ENCODE measurements at places on chromosomes 13 and 19. TPM values are rescaled to one million over a fixed set of nuclear protein-coding genes. Genes with fewer than 3 reads are reported as not detected.

KLK1 gene
- total RNA-seq, result 49.9 TPM

ANGPTL8 gene
- not detected for total RNA-seq

MAN2B1 gene
- 83.0 TPM for total RNA-seq

GRCh38 chr13:106570299-106570852 lies 2.4 kb upstream of the ARGLU1 start:
- peak; percentile 90 for DNase-seq

DNA sequence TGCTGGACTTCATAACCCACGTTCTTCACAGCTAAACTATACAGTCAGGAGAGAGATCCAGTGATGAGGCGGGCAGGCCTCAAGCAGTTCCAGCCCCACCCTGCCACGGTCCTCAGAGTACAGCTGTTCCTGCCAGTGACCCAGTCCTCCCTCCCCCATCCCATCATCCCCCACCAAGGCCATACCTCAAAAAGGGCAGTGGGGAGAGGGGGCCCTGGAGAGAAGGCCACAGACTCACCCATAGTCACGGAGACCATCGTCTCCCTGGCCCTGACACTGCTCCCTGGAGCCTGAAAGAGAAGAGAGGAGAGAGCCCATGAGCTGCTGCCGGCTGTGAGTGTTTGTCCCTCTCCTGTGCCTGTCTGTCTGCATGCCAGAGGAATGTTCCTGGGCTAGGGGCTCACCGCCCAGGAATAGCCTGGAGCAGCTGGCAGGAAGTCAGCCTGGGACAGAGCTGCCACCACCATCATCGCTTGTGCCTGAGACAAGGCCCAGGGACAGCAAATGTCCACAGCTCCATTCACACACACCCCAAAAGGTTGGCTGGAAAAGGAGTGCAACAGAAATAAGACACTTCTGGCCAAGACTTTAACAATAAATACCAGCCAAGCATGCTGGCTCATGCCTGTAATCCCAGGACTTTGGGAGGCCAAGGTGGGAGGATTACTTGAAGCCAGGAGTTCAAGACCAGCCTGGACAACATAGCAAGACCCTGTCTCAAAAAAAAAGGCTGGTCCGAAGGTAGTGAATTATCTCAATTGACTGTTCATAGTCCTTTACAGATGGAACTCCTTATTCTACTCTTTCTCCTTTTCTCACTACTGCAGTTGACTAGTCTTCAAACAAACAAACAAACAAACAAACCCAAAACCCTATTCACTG lies 6.4 kb downstream of the C19orf47 start:
- DNase-seq, result no peak

GRCh38 chr19:47438793-47439220 lies 19.5 kb upstream of the MEIS3 start:
- no peak for DNase-seq

DNA sequence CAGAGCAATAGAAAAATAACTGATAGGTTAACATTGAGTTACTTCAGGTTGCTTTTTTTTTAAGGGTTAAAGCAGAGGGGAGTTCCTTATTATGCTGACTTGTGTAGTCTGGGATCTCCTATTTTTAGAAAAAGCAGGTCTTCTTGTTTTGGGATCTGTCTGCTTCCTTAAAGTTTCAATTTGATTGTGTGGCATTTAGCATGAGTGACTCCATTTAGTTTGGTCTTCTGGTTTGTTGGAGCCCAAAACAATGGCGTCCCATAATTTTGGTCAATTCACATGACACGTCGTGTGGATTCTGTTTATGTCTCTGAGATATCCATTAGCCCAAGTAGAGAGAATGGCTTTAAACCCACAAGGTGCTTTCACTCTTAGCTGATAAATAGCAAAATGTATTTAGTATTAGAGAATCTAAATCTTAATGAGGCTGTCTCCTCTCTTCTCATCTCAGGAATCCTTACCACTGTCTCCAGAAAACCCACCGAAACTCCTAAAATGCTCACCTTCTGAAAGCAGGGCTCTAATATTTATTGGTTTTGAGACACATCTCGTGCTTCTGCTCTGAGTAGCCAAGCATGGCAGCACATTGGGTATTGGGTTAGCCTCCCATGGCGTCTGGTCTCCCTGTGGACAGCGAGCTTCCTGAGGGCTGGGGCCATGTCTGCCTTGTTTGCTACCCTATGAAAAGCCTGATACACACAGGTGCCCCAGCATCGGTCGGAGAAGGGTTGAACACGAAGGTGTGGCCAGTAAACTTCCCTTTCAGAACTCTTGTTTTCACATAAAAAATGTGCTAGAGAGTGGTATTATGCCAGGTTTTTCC lies 67.2 kb upstream of the GPR183 start:
- no peak for DNase-seq

DNA sequence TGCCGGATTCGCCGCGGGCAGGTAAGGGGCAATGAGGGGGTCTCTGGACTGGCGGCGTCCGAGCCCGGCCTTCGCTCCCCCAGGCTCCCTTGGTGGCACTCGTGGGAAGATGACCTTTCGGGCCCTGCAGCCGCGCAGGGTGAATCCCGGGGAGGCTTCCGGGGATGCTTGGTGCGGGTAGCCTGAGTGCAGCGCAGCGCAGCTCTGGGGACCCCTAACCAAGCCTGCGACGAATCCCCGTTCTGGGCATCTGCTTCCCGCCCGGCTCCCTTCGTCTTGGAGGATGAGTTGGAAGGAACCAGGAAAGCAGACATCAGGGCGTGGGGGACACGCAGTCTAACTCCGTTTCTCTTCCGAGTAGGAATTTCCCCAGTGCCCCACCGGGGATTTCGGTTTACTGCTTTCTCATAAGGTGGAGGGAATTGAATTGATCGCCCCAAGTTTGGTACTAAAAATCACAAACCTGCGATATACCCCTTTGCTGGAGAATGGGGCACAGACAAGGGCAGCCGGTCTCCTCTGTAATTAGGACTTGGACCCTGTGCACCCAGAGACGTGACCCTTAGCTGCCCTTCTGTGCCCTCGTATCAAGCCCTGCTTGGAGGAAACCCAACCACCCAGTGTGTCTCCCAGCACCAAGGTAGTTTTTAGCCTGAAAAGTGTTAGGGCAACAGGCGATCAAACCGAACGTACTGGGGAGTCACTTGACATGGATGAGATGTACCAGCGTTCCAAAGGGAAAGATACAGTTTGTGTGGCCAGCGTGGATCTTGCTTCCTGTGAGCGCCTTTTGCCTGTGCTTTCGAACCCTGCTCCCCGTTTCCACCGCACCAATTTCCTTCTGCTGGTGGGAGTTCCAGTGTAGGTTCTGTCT lies 1.0 kb downstream of the GPC5 start:
- DNase-seq, result no peak

- no peak for DNase-seq
These were observed 97.4 kb downstream of the ARHGEF7 start for GRCh38 chr13:111212517-111212873.

GRCh38 chr13:49638030-49638743 lies 9.9 kb downstream of the ARL11 start:
- no peak for DNase-seq

- no peak for DNase-seq
These were observed at the start of gene DCT for GRCh38 chr13:94479616-94480015. DCT (minus strand) TSS chr13:94479682; CDS start chr13:94479255, 427 bp downstream.
